T-cell (primary cell): ENCODE measurements at places on chromosomes 3 and 15. TPM values are rescaled to one million over a fixed set of nuclear protein-coding genes. Genes with fewer than 3 reads are reported as not detected.

DNA sequence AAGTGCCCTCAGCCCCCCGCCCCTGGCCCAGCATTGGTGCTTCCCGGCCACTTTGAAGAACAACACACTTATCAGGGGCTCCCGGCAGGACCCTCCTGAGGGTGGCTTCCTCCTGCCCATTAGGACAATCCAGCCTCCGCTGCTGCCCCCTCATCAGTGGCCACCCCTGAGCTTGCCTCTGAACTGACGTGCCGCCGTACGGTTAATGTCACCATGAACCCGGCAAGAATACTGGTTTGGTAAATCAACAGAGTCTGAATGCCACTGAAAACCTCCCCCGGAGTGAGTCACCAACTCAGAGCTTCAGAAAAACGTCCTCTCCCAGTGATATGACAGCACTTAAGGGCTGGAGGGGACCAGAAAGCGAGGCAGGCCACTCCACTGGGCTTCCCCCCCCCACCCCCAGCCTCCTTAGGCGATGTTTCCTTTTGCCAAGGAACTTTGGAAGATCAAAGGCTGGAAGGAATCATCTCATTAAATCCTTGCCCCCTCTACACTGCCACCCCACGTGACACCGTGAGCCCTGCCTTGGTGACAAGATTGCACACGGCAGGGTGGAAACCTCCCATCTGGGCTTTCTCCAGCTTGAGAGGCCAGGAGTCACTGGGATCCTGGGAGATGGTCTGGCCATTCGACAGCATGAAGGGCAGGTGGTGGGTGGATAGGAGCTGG lies 142.1 kb downstream of the NUP210 start:
- DNase-seq: no peak

GRCh38 chr3:176046703-176047102 lies 1150.6 kb downstream of the TBL1XR1 start:
- no peak for DNase-seq

DNA sequence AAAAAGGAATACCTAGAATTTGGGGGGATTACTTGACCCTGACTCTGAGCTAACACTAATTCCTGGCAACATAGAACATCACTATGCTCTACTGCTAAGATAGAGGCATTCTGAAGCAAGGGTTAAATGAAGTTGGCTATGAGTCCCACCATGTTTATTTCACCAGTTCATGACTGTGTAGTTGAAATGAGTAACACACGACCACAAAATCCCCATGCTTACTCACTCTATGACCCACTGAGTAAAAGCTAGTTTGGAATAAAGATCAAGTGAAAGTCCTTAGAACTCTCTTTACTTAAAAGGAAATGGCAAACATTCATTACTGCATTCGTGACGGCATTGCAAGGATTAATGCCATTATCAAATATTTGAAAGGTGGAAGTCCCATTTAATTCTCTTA lies 47.4 kb downstream of the MRPL46 start:
- DNase-seq: no peak

DNA sequence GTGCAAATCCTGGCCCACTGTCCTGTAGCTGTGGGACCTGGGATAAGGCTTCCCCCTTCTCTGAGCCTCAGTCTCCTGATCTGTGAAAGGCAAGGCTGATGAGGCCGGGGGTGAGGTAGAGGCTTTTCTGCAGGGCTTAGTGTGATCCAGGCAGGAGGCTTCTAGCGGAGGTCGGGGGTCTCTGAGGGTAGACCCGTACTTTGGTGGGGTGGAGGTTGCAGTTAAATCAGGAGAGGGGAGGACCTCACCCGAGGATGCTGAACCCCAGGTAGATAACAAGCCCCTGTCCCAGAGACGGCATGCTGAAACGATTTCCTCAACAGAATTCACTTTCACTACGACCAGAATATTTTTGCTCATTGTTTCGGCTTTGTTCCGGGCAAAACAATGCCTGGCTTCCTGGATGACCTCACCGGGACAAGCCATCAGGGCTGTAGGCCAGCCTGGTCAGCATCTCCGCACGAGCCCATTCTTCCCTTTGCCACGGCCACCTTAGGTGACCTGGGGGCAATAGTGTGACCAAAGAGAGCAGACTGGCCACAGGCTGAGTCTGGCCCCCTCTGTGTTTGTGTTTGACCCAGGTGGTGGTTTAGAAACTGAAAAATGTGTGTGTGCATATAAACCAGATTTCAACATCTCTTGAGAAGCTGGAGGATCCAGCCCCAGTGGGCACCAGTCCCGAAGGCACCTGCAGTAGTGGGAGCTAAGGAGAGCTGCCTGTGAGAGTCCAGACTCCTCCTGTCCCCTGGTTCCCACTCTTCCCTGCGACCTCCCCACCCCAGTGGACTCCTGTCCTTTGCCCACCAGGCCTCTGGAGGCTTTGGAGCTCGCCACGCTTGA lies 33.0 kb downstream of the SLC6A6 start:
- no peak for DNase-seq

DNA sequence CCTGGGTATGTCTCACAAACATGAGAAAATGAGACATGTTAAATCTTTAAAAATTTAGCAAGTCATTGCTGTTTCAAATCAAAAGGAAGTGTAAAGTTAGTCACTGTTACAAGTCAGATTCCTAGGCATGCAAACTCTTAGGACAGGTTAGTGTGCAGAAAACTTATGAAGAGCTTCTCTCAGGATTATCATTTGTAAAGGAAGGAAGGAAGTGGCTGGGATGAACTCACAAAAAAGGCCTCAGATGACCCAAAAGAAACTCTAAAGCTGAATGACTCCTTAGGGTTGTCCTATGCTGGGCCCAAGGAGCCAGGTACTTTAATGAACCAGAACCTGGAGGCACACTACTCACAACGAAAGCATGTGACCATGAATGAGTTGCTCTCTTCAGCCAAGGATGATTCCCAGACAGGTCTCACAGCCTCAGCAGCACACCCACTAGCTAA lies 25.0 kb downstream of the MSL2 start:
- DNase-seq: no peak

- no peak for DNase-seq
Measured at GRCh38 chr3:72085036-72085435, 300.1 kb upstream of the PROK2 start.

KLF15 gene
- total RNA-seq: 0.75 TPM

RAD18 gene
- 16.9 TPM for total RNA-seq

GRCh38 chr15:32688151-32688639 lies 29.6 kb upstream of the GREM1 start:
- DNase-seq: no peak

GRCh38 chr3:180940826-180941225 lies 28.4 kb downstream of the FXR1 start:
- no peak for DNase-seq

ZNF662 gene
- total RNA-seq: 7.6 TPM

GRCh38 chr15:57559875-57560274 lies 31.8 kb upstream of the MYZAP start:
- peak; percentile 69 for DNase-seq

TJP1 gene
- total RNA-seq: 0.73 TPM

ATP6V1A gene
- total RNA-seq: 23.7 TPM

MEGF11 gene
- total RNA-seq: not detected

ZSCAN29 gene
- 38.3 TPM for total RNA-seq

GRCh38 chr3:184563941-184564684 lies 2.5 kb downstream of the EPHB3 start:
- no peak for DNase-seq
